ENCODE measurements at places on chromosomes 13 and 19.

DNA sequence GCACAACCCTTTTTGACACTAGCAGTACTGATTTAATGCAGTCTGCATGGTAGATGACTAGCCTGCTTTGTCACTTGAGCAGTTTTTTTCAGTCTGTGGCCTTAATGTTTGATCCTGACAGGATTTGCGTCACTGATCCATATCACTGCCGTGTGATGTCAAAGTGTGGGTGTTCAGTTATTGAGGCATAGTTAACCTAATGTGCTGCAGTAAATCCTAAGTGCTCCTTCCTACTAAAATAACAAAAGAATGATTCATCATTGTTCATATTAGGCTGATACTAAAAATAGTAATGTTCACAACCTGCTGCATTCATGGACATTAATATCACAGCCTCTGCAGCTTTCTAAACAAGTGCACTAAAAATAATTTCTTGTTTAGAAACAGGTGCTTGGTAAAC is 121.9 kb upstream of the MLNR start:
- DNase-seq: no peak

DNA sequence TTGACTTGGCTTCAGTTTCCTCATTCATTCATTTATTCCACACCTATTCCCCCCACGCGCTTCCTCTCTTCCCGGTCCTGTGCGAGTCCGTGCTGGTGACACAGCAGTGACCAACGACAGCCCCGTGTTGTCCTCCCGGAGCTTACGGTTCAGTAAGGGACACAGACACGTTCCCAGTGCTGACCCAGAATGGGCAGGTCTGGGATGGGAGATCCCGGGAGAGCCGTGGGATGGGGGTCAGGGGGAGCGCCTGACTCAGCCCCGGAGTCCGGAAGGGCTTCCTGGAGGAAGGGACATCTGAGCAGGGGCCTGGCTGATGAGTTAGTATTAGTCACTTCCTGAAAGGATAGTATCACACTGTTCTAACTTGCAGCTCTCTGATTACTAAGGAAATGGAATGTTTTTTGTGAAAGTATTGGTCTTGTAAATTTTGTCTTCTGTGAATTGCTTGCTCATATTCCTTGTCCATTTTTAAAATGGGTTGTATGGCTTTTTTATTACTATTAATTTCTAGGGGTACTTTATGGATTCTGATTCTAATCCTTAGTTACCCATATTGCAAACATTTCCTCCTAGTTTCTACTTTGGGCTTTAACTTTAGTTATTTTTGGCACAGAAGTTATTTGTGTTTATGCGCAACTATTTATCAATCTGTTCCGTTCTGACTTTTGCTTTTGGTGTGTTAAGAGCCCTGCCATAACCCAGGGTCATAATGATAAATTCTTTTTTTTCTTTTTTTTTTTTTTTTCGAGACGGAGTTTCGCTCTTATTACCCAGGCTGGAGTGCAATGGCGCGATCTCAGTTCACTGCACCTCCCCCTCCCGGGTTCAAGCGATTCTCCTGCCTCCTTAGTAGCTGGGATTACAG is 708 bp upstream of the ERCC1 start:
- peak; percentile 33 for DNase-seq

DNA sequence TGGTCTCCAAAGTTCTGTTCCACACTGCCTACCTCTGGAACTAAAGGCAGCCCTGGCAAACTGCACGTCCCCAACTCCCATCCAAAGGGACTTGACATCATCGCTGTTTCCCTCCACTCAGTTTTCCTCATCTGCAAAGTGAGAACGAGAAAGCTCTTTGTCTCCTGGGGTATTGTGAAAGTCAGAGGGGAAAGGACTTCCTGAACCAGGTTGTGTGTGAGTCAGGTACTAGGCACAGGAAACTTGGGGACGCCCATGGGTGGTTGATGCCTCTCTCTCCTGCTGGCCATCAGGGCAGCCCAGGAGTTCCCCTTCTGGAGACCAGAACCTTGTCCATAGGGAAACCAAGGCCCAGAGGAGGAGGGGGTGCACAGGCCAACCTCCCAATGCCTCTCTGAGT is 4.7 kb downstream of the CRLF1 start:
- no peak for DNase-seq

DNA sequence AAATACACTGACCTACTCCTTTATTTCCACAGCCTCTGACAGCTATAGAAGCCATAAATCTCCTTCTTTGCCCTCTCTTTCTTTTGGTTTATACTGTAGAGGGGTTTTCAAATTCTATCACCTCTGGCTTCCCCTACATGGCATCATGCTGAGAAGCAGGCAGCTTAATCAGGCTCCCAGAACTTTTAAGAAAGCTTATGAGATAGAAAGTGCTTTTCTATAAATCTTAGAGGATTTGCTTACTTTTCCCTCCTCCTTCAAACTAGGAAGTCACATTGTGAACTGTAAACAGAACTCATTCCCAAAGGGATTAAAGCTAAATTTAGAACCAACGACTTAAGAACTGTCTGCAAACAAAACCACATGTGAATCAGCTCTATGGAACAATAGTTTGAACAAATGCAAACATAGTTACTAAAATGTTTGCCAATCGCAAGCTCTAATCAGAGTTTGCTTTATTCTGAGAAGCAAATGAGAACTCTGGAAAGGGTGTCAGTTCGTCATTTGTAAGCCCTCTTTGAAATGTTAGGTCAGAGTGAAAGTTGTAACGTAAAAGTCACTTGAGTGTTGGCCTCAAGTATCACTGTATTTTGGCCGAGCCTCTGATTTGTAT is 344.1 kb downstream of the RFC3 start:
- no peak for DNase-seq

DNA sequence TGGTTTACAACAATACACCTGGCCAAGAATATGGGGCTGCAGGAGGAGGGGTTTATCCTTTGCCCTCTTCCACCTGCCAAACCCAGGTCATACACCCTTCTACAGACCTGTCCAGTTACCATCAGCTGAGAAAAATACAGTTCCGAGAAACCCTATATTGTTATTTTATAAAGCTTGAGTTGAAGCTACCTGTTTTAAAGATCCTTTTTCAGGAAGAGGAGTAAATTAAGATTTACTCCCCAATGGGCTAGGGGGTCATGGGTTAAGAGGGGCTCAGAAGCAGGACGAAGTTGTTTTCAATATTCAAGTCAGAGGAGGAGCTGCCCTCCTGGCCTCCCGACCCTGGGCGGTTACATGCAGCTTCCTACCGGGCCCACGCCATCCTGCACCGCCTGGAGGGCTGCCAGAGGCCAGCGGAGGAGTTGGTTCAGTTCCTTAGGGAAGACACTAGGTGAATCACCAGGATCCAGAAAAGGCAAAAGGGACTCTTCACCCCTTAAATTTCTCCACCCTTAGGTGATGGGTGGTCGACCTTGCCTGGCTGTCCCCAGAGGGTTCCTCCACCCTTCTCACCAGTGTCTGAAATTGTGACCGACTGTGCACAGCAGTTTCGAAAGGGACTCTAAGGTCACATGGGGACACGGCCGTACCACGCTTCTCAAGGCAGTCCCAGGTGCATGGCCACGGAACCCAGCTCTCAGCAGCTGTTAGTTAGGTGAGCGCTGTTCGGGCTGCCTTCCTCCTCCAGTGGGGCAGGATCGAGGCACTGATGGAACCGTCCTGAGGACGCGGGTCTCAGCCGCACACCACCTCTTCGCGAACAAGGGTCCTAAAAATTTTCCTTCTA is 1.2 kb downstream of the GJB2 start:
- no peak for DNase-seq

GRCh38 chr13:102715447-102715846 is 20.6 kb upstream of the METTL21C start:
- DNase-seq: no peak

- DNase-seq: no peak
Measured at GRCh38 chr19:42193706-42194105, 23.8 kb downstream of the DEDD2 start.

DNA sequence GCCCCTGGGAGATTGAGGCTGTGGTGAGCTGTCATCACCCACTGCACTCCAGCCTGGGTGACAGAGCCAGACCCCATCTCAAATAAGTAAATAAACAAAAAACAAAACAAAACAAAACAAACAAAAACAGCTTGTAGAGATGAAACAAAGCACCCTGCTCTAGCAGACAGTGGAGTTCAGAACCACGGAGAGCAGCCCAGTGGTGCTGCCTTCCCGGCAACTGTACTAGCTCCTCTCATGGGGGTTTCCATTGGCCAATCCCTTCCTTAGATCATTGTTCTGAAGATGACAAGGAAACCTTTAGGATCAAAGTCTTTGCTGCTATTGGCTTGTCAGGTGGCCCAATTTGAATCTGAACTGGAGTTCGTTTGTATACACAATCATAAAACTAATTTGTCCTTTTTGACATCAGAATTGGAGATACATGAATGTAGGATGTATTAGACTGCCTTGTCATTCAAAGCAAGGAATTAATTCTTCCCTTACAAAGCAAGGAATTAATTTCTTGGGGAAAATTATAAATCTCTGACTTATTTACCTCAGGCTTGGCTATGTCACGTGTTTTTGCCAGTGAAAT is 19.7 kb upstream of the SYCN start:
- no peak for DNase-seq

DNA sequence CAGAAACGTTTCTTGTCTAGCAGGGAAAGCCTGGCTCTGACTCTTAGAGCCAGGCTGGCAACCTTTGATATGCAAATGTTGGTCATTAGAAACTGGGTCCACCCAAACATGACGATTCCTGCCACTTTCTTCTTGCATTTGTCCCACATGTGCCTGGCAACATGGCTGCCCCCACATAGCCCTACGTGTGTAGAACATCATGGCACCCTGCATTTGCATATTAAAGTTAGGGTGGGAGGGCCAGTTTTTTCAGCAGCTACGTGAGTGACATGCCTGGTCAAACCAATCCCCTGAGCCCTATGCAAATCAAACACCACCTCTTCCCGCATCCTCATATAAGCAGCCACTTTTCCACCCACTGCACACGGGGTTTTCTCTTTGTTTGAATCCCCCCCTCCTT is 95.0 kb downstream of the LIG4 start:
- DNase-seq: no peak

GRCh38 chr13:47415048-47415447 is 518.2 kb upstream of the HTR2A start:
- DNase-seq: no peak

DNA sequence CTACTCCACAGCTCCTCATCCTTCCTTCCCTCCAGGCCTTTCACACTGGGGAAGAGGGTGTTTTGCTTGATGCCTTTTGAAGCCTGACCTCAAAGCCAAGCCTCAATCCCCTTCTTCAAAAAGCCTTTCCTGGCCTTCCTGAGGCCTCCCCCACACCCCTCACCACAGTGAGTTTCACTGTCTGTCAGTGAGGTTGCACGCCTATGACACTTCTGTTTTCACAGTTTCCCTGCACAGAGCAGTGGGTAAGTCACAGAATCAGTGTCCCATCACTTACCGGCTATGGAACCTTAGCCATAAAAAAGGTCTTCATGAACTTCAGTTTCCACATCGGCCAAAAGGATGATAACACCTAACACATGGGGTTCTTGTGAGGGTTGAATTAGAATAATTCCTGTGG is 371.4 kb downstream of the UQCRFS1 start:
- no peak for DNase-seq
